ENCODE measurements at places on chromosomes 1 and 21.

GRCh38 chr1:85462931-85463649 lies 1.9 kb downstream of the DDAH1 start:
- DNase-seq, result no peak

- no peak for DNase-seq
Measured at GRCh38 chr1:117812869-117813511, 116.4 kb downstream of the GDAP2 start.

- DNase-seq, result no peak
Measured at GRCh38 chr1:152044386-152044785, 7.6 kb upstream of the S100A11 start.

GRCh38 chr1:169019419-169020058 lies 87.0 kb upstream of the ATP1B1 start:
- no peak for DNase-seq

- no peak for DNase-seq
Measured at GRCh38 chr1:162889989-162890388, 29.0 kb upstream of the CCDC190 start.

GRCh38 chr1:215226757-215227156 lies 144.2 kb downstream of the KCNK2 start:
- no peak for DNase-seq

- DNase-seq, result no peak
Measured at GRCh38 chr1:211133393-211133835, 534 bp downstream of the KCNH1 start.

DNA sequence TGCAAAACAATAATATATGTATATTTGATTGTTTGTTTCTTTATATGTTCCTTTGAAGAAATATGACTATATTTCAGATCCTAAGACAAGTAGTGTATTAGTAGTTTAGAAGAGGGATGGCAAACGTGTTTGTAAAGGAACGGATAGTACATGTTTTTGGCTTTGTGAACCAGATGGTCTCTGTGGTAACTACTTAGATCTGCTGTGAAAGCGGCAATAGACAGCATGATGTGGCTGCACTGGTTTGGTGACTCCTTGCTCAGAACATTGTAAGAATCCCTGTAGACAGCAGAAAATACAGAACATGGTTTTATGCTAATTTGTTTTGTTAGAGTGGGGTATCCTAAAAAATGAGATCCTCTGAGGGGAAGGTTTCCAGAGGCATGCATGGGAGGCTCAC lies 3.1 kb downstream of the ACADM start:
- DNase-seq, result no peak

DNA sequence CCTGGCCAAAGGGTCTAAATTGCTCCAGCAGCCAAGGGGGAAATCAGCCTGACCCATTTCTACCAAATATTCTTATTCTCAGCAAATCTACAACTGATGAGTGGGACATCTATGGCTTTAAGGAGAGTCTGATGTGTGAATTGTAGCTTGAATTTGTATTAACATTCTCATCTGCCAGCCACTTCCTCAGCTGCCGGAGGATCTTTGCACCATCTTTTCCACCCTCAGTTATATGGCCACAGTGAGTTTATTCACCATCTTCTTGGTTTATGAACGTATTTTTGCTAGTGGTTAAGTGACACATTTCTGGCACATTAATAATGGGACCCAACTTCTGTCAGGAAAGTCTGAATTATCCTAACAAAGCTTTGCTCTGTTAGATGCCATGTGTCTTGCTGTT lies 69.6 kb downstream of the COLGALT2 start:
- no peak for DNase-seq

GRCh38 chr1:83769072-83769471 lies 229.9 kb downstream of the TTLL7 start:
- no peak for DNase-seq

DNA sequence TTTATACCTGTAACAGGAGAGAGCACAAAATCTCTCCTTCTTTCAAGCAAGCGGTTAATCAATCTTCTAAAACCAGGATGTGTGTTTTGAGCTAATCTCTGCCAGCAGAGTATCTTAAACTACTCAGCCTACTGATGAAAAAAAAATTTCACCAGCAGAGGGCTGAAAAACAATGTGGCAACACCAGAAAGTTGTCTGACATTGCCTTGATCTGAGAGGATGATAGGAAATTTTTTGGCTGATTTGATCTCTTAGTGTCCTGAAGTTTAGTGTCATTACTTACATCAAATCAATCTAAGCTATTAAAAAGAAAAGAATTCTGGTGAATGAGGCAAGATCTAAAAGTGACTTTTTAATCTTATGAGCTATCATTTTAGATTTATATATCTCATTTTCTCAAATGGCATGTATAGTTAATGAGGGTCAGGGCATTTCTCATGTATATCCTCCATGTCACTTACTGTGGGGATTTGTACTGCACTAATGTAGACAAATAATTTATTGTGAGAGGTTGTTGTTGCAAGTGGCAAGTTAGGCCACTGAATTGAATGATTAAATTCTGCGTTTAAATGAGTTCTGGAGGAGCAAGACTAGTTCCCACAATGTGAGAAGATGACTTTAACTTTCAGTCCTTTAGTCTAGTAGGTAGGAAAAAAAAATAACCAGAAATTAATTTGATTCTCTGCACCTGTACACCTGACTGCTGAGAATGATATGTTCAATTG lies 10.9 kb downstream of the ADAMTS1 start:
- no peak for DNase-seq

GRCh38 chr1:159763686-159764085 lies 17.1 kb upstream of the DUSP23 start:
- no peak for DNase-seq

- DNase-seq, result no peak
Measured at GRCh38 chr1:33637846-33638440, 165.5 kb downstream of the ZSCAN20 start.

- no peak for DNase-seq
Measured at GRCh38 chr1:187938092-187938491, 1109.3 kb downstream of the PLA2G4A start.

DNA sequence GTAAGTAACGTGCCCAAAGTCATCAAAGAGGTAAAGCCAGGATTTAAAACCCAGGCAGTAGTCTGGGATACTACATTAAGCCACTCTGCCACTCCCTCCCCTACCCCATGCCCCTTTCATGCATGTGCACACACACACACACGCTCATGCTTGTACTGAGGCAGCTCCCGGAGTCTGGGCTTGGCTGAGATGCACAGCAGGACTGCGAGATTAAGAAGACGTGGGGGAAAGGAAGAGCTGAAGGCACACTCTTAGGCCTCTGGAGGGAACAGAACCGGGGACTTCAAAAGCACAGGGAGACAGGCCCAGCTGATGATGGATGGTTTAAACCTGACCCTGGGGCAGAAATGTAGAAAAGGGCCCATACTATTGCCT lies 98.3 kb downstream of the GLIS1 start:
- no peak for DNase-seq

DNA sequence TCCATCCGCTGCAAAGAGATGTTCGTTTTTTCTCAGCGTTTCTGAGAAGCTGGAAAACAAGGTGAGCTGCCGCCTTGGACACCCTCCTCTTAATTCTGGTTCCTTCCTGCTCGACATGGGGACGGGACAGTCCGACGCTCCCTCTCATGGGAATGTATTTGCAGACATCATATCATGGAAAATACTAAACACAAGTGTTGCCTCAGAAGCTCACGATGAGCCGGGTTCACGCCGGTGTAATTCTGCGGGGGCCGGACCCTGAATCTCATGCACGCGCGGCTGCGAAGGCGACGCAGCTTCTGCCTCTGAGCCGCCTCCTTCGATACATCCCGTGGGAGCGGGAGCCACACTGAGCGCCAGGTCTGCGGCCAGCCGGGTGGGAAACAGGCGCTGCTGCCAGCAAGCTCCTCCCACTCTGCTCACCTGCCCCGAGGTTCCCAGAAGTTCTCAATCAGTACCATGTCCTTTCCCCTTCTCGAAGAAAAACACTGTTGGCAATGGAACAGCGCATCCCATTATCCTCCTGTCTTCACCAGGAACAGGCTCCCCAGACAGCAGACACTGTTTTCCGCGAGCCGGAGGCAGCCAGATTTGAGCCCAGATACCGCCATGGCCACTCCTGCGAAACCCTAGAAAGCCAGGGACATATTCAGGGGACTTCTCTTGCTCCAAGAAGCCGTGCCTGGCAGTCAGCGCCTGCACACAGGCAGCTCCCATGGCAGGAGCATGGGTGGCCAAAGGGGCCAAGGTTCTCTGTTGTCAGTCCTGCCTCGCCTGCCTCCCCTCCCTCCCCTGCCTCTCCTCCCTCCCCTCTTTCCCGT lies 98.0 kb downstream of the WDR4 start:
- peak; percentile 25 for DNase-seq

GRCh38 chr1:14014929-14015328 lies 314.9 kb downstream of the PRDM2 start:
- DNase-seq, result no peak

- DNase-seq, result no peak
Measured at GRCh38 chr1:47792779-47793178, 204.4 kb downstream of the TRABD2B start.

DNA sequence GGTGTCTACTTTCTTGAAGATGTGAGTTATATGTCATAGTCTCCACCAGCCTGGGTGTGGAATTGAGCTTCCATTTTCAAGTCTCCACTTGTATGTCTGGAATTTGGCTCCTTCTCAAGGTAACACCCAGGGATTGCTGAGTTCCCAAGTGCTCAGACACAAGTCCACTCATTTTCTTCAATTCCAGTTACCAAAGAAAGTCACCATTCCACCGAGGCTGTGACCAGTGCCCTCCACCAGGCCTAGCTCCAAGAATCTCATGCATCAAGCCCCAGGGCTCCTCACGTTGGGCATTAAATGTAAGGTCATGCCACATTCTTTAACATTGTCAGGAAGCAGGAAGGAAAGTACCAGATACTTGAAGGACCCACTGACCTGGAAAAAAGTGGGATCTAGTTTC lies 2.4 kb upstream of the RAB4A start:
- DNase-seq, result peak; percentile 78

DNA sequence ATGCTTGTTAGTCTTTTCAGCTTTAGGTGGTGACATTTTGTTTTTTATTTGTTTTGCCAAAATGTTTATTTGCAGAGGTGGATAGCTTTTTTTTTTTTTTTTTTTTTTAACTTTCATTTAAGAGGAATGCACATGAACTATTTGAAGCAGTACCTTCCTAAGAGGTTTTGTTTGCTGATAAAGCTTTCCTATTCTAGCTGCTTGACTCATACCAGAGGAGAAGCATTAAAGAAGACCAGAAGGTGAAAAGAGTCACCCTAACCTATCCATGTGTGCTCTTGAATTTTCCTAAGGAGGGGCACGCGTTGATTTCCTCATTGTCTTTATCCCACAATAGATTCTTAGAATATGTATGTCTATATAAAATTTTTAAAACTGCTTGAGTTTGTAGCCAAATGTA lies 57.7 kb downstream of the PRDM2 start:
- DNase-seq, result no peak

GRCh38 chr1:205236951-205237475 lies 9.3 kb downstream of the TMCC2 start:
- DNase-seq, result no peak

- peak; percentile 84 for DNase-seq
Measured at GRCh38 chr1:243718893-243719292, 131.2 kb downstream of the AKT3 start.

- peak; percentile 52 for DNase-seq
Measured at GRCh38 chr1:224106568-224107281, 7.2 kb upstream of the FBXO28 start.

DNA sequence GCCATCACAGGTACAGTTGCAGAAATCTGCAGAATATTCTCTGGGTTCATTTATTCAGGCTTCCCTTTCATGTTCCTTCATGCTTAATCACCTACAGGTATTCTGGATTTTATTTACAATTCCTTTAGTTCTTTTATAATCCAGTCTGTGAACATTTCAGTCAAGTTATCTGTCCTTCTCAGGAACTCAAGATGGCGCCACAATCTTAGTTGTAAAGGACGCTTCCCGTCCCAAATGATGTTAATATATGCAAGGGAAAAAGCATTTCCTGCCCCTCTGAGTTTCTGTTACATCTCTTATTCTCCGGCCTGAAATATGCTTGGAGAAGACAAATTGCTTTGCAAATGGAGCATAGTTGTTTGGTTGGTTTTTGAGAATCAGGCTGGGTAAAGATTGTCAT lies 19.3 kb downstream of the F3 start:
- DNase-seq, result no peak
